Upper lobe of left lung (tissue), 6 donors: ENCODE measurements at places on chromosomes 6 and 20.

DNA sequence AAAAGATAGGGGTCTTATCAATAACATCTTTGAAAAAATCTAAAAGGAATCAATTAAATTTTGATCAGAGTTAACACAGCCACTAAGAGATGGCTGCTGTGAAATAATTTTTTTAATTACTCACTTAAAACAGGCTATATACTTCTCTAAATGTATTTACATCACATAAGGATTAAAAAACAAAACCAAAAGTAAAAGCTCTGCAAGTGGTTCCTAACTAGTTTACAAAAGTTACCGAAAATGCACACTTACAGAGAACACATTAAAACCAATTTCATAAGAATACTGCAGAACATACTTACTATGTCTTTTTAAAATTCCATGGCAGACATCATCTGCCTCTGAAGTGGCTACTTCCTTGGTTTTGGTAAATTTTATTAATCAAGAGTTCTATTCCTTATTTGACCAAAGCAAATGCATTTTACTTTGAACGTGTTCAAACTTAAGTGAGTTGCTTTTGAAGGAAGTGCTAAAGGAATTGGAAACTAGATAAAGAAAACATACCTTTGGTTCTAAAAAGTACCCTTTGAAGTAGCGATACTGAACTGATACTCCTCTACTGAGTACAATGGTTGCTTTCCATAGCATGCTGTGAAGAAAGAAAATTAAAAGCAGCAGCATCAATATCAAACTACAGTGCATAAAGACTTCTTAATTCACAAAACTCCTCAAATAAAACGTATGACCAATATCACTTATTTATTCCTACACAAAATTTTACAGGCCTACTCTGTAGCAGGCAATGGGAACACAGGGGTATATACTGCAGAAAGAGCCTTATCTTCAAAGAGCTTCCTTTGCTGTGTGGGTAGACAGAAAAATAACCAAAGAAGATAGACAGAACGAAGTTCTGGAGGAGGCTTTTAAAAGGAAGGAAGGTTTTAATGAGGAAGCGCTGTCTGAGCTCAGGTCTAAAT, 157.1 kb upstream of the SHLD1 start:
- DNase-seq = no peak

- DNase-seq = no peak
Measured at GRCh38 chr6:40796260-40797221, 209.4 kb upstream of the LRFN2 start.

DNA sequence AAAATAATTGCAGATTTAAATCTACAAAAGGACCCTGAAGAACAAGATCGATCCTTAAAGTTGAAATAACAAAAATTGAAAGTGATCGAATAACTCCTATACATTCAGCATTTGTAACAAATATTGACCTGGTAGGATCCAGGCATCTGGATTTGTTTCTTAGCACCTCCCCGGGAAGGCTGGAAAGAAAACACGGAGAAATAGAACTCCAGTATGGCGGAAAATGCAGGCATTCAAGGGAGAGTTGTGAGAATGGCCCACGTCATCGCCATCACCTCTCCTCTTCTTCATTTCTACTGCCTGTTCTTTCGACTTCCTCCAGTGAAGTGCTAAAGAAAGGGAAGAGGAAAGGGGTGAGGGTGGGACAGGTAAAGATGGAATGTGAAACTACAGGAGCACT, 242.3 kb upstream of the TFAP2D start:
- DNase-seq = no peak

DNA sequence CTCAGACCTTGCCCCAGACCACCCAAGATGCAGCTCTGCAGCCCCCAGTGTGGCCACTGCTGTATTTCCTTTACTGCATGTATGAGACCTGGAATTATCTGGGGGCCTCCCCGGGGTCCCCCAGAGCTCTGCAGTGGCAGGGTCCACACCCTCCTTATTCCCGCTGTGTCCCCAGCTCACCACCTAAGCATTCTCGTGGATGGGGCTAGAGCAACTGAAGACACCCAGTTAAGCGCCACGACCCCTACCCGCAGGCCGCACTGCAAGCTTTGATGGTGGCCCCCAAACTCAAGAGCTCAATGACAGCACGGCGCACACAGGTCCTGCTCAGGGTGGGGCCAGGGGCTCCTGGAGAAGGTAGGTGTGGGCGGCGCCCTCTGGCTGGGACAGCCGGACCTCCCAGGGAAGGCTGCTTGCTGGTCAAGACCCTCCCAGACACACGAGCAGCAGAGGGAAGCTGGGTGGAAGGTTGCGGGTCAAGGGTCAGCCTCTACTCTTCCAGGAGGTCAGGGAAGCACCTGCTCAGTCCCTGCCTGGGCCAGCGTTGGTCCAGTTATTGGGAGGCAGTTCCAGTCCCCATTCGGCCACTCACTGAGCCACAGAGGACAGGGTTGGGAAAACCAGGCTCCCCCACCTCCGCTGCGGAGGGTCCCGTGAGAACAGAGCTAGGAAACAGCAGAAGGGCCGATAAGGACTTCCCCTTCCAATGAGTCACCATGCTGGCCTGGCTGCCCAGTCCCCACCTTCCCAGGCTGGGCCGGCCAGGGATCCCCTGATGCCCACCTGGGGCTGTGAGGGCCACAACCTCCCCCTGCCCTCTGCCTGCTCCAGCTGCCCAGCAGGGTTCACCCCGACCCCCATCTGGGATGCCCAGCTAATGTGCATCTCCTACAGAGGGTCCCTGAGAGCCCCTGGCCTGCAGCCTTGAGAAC, 2.9 kb downstream of the LAMA5 start:
- peak; percentile 44 for DNase-seq

DNA sequence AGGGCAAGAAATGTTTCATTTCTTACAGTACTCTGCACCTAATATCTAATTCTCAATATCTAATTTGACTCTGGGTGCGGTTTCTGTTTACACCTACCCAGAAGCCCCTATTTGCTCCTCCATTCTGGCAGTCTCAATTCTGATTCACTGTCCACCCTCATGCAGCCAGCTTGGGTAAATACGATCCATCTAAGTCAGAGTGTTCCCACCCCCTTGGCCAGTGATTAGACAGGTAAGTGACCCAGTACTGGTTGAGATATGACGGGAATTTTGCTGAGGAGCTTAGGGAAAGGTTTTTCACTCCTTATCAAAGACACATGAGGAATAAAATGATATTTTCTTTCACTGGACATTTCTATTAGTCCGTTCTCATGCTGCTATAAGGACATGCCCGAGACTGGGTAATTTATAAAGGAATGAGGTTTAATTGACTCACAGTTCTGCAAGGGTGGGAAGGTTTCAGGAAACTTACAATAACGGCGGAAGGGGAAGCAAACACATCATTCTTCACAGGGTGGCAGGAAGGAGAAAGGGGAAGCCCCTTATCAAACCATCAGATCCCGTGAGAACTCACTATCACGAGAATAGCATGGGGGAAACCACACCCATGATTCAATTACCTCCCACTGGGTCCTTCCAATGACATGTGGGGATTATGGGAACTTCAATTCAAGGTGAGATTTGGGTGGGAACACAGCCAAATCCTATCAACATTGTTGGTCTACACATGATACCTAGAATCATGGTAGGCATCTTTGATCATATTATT, 29.4 kb downstream of the GLO1 start:
- DNase-seq = no peak

DNA sequence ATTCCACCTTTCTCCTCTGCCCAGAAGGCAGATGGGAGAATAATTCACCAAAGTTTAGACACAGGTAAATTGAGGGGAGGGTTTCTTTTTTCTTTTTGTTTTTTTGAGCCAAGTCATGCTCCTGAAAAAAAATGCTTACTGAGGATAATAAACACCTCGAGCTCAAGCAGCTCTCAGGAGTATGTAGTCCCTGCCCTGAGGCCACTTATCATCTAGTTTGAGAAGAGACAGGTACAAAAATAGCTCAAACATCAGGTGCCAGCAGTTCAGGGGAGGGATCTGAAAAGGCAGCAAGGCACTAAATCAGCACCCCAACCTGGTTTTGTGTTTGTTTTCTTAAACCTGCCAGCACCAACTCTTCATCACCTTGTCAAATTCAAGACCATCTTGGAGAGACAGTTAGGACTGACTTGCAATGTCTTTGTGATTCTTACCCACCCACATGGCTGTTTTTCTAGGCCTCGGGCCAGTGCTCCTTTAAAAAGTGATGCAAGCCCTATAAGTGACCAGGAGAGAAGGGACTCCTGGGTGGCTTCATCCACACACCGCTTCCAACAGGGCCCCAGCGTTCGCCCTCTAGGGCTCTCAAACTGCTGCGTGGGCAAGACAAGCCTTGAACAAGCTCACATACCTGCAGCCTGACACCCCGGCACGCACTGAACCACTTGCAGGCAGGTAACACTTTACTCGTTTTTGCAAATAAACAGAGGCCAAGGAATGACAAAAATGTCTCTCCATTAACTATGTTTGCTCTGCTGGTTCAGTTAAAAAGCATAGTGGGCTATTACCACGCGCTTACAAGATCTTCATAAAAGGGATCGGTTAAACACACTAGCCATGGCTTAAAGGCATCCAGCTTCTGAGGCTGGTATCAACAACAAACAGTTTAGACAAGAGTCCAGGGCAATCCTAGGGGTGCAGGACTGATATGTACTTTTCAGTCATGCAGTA, 13.9 kb downstream of the JAG1 start:
- peak; percentile 77 for DNase-seq

GRCh38 chr20:25496165-25496967, 88.9 kb downstream of the GINS1 start:
- DNase-seq = peak; percentile 40

DNA sequence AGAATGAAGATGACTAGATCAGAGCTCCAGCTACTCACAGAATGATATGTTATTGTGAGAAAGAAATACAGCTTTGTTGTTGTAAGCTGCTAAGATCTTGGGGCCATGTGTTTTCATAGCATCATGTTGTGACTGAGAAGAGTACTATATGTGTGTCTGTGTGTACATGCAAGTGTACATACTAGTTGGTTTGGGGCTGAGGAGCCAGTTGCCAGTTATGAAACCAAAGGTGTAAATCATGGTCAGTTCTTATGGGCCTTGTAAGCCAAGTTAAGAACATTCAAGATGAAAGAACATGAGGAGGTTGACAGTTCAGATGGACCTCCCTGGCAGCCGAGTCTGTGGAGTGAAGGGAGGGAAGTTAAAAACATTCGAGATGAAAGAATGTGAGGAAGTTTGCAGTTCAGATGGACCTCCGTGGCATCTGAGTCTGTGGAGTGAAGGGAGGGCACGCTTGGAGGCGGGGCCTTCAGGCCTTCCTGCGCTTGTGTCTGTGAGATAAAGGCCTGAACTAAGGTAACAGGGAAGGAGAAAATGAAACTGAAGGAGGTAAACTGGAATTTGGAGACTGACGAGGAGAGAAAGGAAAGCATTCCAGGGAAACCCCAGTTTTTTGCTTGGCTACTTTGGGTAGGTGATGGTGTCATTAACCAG, 13.9 kb downstream of the AFDN start:
- DNase-seq = no peak

DNA sequence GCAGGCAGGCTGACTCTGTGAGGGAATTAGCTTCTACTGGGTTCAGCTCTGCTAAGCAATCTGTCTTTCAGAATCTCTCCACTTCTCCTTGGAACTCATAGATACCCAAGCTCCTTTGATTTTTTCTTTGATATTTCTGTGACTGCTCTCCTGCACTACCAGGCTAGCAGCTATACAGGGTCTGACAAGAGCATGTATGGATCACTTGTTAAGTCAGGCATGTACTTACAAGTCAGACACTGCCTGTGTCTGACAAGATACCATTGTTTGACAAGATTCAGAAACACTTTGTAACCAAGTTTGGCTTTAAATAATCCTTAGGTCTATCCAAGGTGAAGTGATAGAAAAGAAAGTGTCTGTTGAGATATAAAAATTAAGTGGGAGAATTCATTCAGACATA, 79.5 kb downstream of the SESN1 start:
- DNase-seq = no peak
